Heart left ventricle (tissue), 16 donors: ENCODE measurements at places on chromosomes 6 and 20.

DNA sequence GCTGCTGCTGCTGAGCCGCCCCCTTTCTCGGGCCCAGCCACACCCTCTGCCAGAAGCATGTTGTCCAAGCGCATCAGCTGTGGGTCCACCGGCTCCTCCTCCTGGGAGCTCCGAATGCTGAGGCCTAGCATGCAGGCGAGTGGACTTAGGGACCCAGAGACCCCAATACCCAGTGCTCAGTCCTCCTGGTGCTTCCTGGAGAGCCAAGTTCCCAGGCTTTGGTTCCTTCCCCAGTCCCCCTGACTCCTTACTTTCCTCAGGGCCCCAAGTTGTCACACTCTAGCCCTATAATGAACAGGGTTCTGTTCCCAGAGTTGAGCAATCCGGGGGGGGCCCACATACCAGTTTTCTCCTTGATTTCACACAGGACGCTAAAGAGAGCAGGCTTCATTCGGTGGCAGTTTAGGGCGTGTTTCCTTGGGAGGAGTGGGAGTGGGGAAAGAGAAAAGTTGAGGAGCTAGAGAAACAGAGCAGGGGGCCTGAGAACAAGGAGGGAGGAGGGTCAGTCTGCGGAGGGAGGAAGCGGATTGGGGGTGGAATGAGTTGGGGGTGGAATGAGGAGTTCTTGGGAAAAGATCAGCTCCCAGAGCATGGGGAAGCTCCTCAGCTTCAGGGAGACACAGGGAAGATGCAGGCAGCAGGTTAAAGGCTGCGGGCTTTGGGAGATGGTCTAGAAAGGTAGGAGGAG lies 1.5 kb downstream of the PBX2 start:
- no peak for DNase-seq

DNA sequence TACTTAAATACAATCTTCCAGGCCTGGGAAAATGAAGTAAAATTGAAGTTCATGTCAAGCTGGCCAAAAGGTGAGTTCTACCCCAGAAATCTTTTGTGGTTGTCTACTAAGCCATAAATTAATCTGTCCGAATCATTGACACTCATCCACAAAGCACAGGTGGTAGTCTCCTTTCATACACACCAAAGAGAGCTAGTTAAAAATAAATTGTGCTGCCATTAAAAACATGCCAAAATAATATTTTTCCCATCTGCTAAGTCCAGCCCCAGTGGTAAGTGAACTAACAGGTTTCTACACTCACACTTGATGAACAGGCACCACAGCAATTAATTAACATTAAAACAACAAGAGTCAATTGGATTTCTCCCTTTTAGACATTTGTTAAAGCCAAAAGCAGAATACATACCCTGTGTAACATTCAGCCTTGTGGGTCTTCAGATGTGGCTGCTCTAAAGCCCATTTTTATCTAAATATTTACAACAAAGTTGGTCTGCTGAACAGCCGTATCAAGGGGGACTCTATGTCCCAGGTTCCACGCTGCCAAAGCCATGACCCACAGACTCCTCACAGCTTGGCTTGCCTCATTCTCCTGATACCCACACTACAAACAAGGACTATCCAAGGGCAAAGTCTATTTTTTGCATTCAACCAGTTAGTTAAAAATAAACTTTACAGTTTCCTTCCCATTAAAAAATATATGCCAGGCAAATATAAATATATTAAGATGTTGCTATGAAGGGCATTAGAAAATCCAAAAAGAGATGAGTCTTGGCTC lies 490.4 kb downstream of the BMP2 start:
- peak; percentile 63 for DNase-seq

- DNase-seq, result no peak
Observed at GRCh38 chr20:14764511-14765369, 427.3 kb upstream of the FLRT3 start.

DNA sequence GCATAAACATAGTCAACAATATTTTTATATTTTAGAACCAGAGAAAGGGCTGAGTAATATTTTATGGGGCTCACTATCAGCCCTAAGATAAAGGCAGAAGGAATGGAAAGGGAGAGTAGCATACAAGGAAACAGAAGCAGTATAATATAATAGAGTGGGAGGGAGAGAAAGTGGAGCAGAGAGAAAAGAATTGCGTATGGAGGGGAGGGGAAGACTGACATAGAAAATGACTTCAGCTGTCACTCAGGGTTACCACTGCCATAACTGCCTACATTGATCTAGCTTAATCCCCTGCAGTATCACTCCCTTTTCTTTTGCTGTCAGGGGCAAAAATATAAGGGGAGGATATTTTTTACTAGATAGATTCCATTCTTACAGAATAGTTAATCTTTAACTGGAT lies 1133.5 kb upstream of the MAP3K7 start:
- DNase-seq, result no peak

DNA sequence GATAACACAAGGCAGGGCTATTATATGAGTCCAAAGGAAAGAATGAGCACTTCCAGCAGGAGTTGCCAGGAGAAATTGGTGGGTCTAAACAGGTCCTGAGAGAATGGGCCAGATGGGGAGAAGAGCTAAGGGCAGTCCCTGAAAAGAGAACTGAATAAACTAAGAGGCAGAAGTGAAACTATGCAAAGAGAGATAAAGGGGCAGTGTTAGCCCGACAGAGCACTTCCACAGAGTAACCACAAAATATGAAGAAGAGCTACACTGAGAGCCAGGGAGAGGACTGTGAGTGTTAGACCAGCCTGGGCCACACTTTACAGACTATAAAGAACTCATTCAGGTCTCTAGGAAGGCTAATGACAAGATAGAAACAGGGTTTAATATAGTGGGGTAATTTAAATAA lies 43.8 kb downstream of the RALGAPA2 start:
- no peak for DNase-seq

DNA sequence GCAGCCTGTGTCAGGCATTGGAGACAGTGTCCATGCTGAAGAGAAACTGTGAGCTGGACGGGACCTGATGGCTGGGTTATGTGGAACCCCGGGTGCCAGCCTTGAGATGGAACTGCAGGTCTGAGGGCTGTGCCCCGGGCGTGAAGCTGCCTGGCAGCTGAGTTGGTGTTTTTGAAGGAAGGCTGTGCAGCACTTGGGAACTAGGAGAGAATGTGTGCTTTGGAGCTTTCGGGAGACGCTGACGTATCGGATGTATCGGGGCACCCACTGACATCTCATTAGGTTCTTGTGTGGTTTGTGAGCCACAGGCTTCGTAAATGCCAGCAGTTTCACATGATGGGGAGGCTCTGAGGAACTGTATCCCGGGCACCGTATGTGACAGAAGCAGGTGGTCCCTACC lies 2.2 kb downstream of the DLGAP4 start:
- no peak for DNase-seq

DNA sequence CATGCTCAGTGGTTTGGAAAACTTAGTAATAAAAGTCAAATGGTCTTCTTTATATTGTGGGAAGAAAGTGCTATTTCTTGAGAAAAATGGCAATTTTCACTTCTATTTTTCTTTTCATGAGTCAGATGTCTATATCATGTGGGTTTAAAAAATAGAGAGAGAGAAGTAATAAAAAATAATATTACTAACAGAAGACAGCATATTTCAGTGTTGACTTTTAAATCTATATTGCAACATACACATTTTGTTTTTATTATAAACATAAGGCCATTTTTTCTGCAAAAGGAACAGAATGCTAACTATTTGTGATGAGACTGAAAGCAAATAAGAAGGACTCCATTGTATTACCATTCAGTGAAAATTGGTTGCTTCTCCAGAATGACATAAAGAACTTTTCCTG lies 135.1 kb upstream of the CNR1 start:
- no peak for DNase-seq
